Pulmonary artery endothelial cell (primary cell): ENCODE measurements at places on chromosomes 13 and 19. TPM values are rescaled to one million over a fixed set of nuclear protein-coding genes. Genes with fewer than 3 reads are reported as not detected.

TMEM143 gene
- total RNA-seq, result 1.5 and 2.7 TPM in 2 replicates

KLK14 gene
- not detected in 2 replicates for total RNA-seq

GRCh38 chr19:49896863-49897621 lies at the start of gene IL4I1:
TSS of gene IL4I1 (minus strand) at chr19:49896887. CDS start at chr19:49896160, 727 bp downstream.
- DNase-seq, result peak; percentile 39

ZNF383 gene
- 3.0 and 6.3 TPM in 2 replicates for total RNA-seq

KCNC3 gene
- under 0.01 and 0.11 TPM in 2 replicates for total RNA-seq

DNA sequence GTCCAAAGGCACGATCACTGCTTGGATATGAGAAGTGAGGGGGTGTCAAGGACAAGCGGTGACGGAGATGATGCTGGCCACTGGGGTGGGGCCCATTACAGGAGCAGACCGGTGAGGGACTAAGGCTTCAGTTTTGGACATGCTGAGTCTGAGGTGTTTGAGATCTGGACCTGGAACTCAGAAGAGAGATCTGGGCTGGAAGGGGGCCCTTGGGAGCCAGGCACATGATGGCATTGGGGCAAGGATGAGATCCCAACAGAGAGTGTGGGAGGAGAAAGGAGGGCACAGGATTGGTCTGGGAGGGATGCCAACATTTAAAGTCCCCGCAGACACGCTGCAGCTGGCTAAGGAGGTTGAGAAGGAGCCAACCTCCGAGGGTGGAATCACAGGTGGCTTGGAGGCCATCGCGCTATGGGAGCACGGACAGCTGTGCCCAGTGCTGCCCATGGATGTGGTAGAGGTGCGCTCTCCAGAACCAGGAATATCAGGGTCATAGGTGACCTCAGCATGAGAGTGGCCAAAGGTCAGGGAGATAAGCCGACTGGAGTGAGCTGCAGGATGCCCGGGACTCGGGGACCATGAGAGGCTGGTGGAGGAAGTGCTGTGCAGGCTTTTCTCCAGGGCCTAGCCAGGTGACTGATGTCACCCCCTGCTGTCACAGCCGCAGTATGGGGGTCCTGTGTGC lies 21.8 kb downstream of the DHRS12 start:
- DNase-seq, result no peak

DNA sequence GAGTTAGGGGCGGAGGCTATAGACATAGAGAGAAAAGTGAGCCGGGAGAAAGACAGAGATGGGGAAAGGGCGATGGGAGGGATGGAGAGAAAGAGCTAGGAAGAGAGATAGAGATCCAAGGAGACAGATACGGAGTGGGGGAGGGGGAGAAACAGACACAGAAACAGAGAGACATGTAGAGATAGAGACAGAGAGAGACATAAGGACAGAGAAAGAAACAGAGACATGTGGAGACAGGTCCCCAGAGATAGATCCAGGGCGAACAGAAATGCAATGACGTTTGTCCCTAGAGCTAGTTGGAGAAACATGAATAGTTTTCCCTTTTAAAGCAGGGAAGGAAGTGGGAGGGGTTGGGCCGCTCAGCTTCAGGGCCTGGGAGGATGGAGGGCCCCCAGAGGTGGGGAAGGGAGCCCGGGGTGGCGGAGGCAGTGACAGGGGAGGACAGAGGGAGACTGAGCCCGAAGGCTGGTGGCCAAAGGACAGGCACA lies 4.6 kb downstream of the PPP1R14A start:
- DNase-seq, result no peak

ELF1 gene
- total RNA-seq, result 63.6 and 71.3 TPM in 2 replicates

LRRC63 gene
- 0.07 TPM in 1 of 2 replicates, not detected in the other for total RNA-seq

DNA sequence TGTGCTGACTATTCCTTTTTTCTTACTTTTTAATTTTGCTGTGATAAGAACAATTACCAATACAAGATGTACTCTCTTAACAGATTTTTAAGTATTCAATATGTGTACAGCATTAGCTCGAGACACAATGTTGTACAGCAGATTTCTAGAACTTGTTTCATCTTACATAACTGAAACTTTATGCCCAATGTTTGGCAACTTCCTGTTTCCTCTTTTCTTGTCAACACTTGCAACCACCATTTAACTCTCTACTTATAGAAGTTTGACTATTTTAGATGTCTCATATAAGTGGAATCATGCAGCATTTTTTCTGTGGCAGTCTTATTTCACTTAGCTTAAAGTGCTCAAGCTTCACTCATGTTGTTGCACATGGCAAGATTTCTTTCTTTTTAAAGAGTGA lies 1426.8 kb downstream of the SLITRK5 start:
- DNase-seq, result no peak

DNA sequence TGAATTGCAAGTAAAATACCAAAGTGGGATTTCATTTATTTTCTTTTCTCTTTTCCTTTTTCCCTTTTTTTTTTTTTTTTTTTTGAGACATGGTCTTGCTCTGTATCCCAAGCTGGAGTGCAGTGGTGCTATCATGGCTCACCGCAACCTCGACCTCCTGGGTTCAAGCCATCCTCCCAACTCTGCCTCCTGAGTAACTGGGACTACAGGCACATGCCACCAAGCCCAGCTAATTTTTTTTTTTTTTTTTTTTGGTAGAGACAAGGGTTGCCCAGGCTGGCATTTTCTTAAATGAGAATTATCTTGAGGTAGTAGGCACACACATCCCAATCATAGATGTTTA lies 68.5 kb upstream of the GPR183 start:
- DNase-seq, result no peak

DNA sequence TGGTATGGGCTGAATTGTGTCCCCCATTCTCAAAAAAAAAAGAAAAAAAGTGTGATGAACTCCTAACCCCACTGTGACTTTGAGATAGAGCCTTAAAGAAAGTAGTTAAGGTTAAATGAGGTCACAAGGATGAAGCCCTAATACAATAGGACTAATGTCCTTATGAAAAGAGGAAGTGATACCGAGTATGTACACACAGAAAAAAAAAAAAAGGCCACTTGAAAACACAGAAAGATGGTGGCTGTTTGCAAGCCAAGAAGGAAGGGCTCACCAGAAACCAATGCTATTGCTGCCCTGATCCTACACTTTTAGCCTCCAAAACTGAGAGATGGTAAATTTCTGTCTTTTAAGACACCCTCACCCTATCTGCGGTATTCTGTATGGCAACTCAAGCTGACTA lies 955.6 kb downstream of the PCDH17 start:
- no peak for DNase-seq

ZIC5 gene
- not detected in 2 replicates for total RNA-seq

- no peak for DNase-seq
Observed at GRCh38 chr19:7200736-7201135, 93.5 kb downstream of the INSR start.

DNA sequence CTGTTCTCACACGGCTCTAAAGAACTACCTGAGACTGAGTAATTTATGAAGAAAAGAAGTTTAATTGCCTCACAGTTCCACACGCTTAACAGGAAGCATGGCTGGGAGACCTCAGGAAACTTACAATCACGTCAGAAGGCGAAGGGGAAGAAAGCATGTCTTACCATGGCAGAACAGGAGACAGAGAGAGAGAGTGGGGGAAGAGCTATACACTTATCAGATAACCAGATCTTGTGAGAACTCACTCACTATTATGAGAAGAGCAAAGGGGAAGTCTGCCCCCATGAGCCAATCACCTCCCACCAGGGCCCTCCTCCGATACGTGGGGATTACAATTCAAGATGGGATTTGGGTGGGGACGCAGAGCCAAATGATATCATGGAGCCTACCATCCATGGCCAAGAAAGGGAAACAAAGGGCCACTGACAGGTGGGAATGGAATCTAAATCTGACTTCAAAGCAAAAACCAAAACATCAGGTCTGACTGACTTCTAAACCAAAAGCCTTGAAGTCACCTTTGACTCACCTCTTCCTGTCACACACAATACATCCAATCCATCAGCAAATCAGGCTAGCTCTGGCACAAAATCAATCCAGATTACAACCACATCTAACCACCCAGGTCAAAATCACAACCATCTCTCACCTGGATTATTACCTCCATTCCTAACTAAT lies 189.7 kb downstream of the ENOX1 start:
- DNase-seq, result no peak

DNA sequence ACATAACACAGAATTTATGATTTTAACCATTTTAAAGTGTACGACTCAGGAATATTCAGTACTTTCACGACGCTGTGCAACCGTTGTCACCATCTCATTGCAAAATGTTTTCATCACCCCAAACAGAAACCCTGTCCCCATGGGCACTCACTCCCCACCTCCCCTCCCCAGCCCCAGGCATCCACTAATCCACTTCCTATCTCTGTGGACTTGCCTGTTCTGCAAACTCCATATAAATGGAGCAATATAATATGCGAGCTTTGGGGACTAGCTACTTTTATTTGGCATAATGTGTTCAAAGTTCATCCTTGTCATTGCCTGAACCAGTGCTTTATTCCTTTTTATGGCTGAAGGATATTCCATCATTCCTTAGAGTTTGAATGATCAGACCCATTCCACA lies 7.3 kb upstream of the INSR start:
- no peak for DNase-seq
